ENCODE measurements at places on chromosomes 4 and X.

DNA sequence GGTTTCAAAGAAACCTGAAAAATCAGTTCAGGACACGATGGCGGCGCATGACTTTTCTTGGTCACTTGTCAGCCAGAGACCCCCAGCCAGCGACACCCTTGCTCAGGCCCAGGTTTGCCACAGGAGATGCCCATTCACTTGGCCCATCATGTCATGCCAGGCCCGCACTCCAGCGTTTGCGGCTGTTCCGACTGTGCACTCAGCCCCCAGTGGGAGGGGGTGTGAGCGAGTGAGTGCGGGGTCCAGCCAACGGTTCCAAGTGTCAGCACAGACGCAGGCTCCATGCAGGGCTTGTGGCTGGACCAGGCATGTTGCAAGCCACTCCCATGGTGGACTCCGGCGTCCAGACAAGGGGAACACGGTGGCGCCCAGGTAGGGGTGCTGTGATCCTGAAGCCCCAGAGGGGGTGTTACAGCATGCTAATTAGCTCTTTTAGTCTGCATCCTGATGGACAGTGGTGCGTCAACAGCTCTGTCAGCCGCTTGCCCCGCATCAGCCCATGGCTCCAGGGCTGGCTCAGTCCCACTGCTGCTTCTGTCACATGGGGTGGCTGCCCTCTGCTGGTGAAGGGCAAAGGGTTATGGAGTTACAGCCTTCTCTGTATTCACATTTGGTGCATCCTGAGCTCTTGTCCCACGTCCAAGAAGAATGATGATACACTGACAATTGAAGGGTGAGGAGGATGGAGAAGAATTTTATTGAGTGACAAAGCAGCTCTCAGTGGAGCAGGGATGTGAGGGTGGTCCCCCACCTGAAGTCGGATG lies 3.7 kb upstream of the MAEA start:
- no peak for DNase-seq

DNA sequence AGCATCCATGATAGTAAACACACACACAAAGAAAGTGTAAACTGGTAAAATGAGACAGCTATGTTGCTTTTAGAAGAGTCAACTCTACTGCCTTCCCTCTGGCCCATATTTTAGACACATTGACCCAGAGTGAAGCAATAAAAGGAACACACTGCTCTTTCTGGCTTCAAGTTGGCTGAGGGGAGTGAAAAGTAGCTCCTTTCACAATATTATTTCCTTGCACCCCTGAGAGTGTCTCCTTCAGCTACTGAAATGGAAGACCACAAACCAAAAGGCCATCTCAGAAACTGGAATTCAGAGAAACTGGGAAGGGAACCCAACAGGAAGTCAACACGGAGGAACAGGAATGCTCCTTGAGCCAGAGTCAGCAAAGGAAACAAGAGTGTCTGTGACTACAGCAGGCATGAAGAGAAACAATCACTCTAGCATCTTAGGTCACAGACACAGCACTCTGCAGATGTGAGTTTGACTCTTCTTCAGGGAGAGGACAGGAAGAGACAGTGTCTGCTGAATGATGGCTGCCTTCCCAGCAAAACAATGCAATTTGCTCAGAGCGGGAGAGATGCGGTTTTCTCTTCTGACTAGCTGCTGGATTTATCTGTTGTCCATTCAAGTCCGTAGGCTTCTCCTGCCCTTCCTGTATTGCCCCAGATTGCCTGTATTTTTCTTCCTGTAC lies 106.7 kb downstream of the SPATA18 start:
- no peak for DNase-seq

DNA sequence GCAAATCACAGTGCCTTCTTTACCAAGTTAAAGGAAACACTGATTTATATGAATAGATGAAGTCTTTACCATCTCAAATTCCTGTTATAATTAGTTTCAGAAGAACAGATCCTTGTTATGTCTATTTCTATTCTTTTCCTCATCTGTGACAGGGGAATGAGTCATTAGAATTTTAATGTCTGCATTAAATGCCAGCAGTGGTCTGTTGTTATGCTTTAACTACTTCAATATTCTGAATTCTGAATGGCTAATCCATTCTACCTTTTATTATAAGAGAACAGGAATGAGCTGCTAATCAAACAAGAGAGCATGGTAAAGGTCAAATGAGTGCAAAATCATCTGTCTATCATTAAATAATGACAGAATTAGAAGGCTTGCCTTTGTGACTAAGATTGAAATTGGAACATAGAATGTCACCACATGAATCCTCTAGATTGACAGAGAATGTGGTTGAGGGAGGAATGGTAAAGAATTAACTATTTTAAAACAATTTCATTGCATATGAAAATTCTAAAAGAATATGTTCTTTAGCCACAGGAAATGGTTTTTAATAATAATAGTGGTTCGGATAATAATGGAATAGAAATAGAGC lies 935.5 kb downstream of the ADGRL3 start:
- DNase-seq: no peak

- no peak for DNase-seq
Measured at GRCh38 chr4:133474501-133474900, 325.4 kb downstream of the PCDH10 start.

DNA sequence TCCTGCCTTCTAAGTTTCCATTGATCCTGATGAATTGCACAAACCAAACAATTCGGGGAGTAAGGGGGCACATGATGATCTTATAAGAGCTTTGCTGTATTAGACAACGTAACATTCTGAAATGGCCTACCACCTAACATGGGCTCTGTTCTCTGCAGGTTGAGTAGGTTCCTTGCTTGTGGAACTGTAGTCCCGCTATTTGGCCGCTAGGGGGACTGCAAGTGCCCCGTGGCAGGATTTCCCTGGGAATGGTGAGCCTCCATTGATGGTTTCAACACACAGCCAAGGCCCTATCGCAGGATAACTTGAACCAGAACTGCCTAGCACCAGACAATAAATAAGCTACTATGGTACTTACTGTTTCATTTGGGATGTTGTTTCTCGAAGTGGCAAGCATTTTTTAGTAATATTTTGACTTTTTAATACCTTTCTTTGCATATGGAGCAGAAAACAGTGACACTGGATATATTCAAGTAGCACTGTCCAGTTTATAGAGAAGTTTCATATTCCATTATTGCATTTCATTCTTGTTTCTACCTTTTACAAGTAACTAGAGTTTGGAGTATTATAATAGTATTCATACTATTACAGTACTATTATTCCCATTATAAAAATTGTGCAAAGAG lies 11.9 kb downstream of the AR start:
- no peak for DNase-seq

DNA sequence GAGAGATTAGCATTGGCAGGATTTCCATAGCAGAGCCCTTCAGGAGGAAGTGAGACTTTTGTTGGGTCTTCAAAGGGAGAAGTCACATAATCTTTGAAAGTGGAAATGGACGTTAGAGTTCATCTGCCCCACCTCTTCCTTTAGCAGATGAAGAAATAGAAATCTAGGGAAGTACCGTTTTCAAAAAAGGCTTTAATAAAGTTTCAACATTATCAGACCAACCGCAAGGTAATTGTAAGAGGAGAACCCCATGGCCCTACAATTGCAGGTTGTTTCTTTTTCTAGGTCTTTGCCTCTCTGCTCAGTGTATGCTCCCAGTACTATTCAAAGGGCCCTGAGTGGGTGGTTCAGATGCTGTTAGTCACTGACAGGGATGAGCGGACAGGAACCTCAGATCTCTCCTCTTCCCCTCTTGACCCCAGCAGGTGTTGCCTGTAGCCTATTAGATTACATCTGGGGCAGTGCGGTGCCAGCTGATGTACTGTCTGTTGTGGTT lies 48.6 kb upstream of the AP1S2 start:
- no peak for DNase-seq

- no peak for DNase-seq
Measured at GRCh38 chrX:17474892-17475291, 99.9 kb downstream of the NHS start.

GRCh38 chrX:46294234-46294633 lies 251.0 kb downstream of the ZNF674 start:
- no peak for DNase-seq

DNA sequence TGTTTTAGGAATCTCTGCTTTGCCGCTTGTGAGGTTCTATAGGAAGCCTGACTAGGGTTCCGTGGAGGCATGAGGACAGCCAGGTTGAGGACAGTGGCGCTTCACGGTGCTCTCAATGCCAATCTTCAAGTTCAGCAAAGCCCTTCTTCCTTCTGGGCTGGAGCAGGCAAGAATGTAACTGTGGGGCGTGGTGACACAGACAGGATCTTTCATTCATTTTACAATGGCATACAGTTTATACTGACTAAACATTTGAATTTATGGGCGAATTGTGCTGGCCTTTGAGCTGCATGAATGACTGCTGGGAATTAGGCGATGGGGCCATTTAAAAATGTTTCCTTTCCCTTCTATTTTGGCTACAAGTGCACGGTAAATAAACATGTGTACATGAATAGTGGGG lies 2.9 kb upstream of the NHS start:
- DNase-seq: no peak

GRCh38 chr4:154559494-154560418 lies 3.1 kb upstream of the FGB start:
- no peak for DNase-seq

- DNase-seq: no peak
Measured at GRCh38 chrX:33385546-33385945, 174.2 kb upstream of the DMD start.

DNA sequence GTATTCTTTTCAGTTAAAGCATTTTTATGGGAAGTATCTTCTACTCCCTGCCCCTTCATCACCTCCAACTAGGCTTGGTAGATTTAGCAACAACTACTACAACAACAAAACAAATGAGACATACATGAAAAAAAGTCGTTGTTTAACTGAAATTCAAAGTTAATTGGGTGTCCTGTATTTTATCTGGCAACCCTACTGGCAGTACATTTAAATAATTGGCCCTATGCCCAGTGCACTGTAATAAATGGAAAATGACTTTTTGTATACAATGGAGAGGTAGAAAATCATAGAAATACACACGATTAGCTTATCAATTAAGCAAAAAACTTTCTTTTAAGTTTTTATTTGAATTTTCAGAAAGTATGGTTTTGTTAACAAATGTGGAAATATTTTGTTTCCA lies 21.4 kb upstream of the CLGN start:
- DNase-seq: no peak

DNA sequence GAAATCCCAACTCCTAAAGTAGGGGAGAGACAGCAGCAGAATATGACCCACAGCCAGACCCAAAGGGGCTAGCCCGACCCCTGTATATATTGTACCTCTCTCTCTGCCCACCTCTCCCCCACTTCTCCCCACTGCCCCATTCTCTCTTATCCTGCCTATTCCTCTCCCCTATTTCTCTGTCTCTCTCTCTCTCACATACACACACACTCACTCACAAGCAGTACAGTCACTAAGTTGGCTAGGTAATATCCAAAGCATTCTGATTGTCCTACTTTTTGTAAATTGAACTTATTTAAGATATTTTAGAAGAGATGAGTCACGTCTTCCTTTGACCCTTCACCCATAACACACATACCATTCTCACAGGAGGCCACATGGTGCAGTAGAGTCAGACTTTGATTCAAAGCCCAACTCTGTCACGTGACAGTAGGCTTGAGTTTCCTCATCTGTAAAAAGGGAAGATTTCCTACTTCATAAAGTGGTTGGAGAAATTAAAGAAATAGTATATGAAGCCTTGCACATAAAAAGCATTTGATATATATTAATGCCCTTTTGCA lies 29.5 kb downstream of the SRPX2 start:
- DNase-seq: no peak

DNA sequence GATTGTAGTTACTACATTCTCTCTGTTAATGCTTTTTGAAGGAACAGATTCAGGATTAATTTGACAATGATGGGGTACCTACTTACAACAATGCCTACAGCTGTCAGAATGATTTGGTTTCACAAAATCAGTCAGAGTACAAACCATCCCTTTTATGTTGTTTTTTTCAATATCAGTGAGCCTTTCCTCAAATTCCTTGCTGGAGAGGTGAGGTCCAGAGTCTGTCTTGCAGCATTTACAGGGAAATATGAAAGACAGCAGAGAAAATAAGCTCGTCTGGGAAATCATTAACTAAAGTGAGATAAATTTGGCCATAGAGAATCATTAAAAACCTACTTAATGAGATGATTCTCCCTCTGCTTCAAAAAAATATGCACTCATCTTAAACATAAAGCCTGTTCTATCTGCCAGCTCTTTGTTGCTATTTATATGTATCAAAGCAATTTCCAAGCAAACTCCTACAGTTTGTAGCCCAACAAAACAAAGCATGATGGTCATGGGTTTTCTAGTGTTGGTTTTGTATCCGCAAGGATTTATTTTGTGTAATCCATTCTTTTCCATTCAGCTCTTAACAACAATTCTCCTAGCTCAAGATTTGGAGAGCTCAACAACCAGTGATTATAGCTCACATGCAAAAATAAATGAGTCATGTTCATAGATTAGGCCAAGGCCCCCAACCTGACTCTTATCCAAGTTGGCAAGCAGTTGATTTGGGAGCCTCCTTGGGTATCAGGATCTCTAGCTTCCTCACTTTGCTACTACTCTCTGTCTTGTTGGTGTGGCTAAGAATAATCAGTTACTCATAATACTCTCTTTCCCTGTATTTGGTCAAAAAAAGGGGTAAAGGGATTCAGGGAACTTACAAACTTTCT lies 222.6 kb downstream of the ENOX2 start:
- no peak for DNase-seq

DNA sequence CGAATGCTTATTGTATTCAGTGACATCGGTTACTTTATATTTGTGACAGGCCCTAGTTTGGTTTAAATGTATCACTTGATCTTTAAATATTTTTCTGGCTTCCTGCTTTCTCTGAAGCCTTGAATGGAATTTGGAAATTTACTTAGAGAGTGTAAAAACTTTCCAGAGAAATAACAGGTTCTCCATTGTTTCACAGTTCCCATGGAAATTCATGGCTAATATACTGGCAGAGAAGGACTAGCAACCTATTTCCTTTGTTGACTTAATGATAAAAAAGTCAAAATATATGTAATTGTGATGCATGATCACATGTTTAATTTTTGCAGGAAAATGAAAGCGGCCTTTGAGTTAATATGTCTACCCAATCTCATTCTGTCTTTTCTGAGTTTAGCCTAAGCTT lies 13.2 kb downstream of the NEIL3 start:
- no peak for DNase-seq

GRCh38 chr4:78355306-78355705 lies 196.3 kb upstream of the ANXA3 start:
- DNase-seq: no peak

GRCh38 chr4:183798301-183799253 lies 106.5 kb upstream of the STOX2 start:
- DNase-seq: no peak

- no peak for DNase-seq
Measured at GRCh38 chr4:138749303-138749702, 266.3 kb upstream of the NOCT start.

DNA sequence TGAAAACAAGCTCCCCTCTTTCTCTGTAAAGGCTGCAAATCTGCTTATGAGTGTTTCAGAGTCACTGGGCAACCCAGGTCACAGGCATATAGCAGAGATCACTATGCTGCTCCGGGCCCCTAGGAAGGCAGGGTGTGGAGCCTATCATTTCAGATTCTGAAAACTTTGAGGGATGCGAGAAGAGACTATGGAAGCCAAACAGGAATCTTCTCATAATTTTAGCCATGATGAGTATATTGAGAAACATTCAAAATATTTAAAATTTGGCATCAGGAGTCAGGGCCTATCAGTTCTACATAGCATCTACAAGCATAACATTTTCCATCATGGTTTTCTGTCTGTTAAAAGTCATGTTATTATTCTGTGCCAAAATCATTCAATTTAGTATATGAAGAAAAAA lies 61.7 kb upstream of the ATXN3L start:
- no peak for DNase-seq

All from anterior cingulate cortex (tissue), 58 donors.